IMR-90 (cell line): ENCODE measurements at places on chromosomes 7 and 10.

DNA sequence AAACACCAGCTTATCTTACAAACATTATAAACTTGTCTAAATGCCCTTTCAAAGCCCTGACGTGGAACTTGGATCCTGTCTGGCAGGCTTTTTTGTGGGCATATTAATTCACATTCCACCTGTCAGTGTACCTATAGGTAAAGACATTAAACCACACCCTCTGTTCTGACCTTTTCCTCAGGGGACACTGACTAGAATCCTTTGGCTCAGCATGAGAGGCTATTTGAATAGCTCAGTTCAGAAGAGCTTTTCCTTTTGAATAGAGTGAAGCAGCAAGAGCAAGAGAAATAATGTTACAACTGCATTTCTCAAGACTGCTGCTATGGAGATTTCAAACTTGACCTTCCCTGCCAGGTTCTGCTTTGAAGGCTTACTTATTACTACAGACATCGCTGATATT, 76.9 kb downstream of the CYP51A1 start:
- H3K27ac ChIP-seq: no peak overlapping the region
- no peak overlapping the region for H3K4me3 ChIP-seq

DNA sequence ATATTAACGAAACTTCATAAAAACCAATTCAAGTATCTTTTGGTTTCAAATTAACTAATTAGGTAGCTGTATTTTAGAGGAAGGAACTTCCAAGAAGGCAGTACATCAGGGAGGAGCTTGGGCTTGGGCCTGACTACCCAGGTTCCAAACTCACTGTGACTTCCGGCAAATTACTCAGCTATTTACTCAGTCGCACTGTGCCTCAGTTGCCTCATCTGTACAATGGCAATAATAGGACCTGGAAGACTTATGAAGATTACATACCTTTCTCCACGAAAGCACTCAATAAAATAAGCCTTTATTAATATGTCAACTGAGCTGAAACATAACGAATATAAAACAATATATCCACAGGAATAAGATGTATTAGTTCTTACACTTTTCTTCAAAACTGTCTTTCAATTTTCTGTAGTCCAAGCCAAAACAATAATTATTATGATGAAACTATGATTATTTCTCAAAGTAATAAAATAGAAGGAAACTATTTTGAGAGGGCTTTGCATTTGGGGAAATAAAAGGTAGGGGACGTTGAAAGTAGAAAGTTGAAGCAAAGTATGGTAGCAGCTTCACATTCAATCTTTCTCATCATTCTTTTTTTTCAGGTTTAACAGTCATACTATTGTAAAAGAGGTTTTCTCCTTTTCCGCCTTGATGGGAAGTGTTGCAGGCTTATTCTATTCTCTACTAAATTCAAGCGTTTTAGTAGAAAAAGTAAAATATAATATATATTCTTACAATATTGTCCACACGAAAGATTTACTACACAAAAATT, 10.5 kb upstream of the EBLN1 start:
- no peak overlapping the region; the same call in 1 of the 2 replicates for H3K27ac ChIP-seq
- DNase-seq: no peak

GRCh38 chr10:21514818-21515351, 10.6 kb downstream of the SKIDA1 start:
- H3K36me3 ChIP-seq: no peaks in the 10 kb centered on the region
- H3K4me3 ChIP-seq: no peak overlapping the region
- DNase-seq: no peak
- H3K4me1 ChIP-seq: peaks cover 4% of the 10 kb centered on the region
- H3K27ac ChIP-seq: peak overlapping the region; percentile 38; the same call in 1 of the 2 replicates

GRCh38 chr7:25860275-25861163, 291.5 kb upstream of the NFE2L3 start:
- no peak overlapping the region for H3K4me3 ChIP-seq
- H3K36me3 ChIP-seq: no peaks in the 10 kb centered on the region
- H3K27me3 ChIP-seq: peaks cover 5% of the 10 kb centered on the region; the same call in 1 of the 2 replicates
- no peaks in the 10 kb centered on the region for H3K4me1 ChIP-seq
- peak; percentile 24 for DNase-seq
- no peak overlapping the region for H3K27ac ChIP-seq

GRCh38 chr7:30859940-30860496, 51.6 kb upstream of the AQP1 start:
- DNase-seq: no peak
- no peak overlapping the region for H3K4me3 ChIP-seq
- peaks cover 9% of the 10 kb centered on the region for H3K4me1 ChIP-seq

DNA sequence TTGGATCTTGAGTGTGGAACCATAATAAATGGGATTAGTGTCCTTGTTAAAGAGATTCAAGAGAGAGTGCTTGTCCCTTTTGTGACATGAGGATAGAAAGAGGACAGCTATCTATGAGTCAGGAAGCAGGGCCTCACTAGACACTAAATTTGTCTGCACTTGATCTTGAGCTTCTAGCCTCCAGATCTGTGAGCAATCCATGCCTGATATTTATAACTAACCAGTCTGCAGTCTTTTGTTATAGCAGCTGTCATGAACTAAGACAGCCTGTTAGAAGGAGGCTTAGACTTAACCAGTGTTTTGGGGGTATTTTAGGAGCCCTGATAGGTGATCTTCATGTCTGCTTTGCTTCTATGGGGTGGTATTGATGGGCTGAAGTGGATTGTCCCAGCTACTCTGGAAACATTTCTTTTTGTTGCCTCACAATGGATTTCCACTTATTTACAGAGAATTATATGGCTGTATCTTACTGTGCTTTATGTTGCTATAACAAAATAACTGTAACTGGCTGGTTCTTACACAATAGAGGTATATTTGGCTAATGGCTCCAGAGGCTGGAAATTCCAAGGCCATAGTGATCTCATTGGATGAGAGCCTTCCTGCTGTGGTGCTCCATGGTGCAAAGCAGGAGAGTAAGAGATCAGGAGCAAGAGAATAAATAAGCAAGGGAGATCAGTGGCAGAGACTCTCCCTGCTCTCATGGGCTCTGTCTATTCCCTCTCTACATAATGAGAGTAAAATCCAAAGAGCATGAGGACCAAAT, 23.4 kb upstream of the AKR1C3 start:
- H3K4me1 ChIP-seq: no peaks in the 10 kb centered on the region; the same call in 1 of the 2 replicates
- DNase-seq: peak; percentile 30
- H3K4me3 ChIP-seq: no peak overlapping the region
- H3K27ac ChIP-seq: peak overlapping the region; percentile 43; the same call in 1 of the 2 replicates
- no peaks in the 10 kb centered on the region for H3K36me3 ChIP-seq

DNA sequence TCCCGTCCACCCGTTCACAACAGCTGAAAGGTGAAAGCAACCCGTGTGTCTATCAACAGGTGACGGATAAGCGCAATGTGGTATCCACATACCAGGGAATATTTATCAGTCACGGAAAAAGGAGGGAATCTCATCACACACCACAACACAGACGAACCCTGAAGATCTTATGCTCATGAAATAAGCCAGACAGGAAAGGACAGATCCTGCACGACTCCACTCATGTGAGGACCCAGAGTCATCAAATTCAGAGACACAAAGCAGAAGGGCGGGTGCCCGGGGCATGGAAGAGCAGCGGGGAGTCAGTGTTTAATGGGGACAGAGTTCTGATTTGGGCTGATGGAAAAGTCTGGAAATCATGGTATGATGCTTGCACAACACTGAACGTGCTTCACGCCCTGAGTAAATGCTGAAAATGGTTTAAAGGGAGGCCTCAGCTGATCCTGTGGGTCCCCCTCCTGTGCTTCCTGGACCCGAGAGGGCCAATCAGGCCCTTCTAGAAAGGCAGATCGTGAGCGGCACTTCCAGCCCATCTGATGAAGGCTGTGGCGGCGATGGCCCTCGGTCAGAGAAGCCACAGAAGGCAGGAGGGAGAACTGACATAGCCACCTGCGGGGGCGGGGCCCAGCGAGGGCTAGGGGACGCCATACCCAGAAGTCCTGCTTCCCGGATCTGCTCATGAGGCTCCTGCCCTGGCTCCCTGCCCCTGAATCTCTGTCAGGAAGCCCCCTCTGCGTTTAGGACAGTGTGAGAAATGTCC, 19.1 kb downstream of the WDR86 start:
- H3K36me3 ChIP-seq: no peaks in the 10 kb centered on the region
- peaks cover 33% of the 10 kb centered on the region for H3K27me3 ChIP-seq
- no peaks in the 10 kb centered on the region for H3K4me1 ChIP-seq
- H3K27ac ChIP-seq: no peak overlapping the region
- DNase-seq: no peak
